ENCODE measurements at places on chromosomes 12 and 14.

GRCh38 chr12:94073441-94074051 lies 74.8 kb upstream of the PLXNC1 start:
- DNase-seq: no peak

DNA sequence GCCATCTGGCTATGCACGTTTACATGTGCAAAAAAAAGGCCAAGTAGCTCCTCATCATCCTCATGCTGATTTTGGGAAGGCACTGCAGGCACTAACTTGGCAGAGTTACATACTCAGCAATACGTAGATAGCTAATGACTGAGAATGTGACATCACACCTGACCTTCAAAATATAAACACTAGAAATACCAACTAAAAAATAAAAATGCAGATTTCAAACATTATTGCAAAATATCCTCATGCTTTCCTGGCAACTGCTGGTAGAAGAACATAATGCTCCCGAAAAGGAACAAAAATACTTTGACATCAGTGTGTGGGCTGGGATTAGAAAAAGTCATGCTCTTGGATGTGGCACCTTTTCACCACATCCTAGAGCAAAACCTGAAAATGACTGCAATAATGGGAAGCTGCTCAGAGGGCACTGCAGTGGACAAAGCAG lies 153.2 kb upstream of the ABCD2 start:
- no peak for DNase-seq

DNA sequence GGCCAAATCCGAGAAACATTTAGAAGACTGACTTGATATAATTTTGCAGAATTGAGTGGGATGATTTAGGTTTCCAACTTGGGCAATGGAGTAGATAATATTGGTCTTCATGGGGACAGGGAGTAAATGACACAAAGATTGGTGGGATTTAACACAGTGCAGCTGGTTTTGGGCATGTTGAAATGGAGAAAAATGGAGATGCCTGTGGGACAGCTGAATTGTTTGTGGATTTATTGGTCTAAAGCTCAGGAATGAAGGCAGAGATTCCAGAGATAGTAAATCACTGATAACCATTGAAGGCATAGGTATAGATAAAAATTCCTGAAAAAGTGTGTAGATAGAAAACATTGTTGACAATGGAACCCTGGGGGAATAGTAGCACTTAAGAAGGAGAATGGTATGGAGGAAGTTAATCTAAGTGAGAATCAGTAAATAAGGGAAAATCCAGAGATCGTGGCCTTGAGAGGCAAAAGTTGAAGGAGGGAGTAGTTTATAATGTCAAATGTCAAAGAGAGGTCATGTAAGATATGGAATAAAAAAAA lies 120.9 kb upstream of the ATP2B1 start:
- no peak for DNase-seq

- no peak for DNase-seq
Measured at GRCh38 chr12:20174528-20175175, 193.7 kb upstream of the PDE3A start.

DNA sequence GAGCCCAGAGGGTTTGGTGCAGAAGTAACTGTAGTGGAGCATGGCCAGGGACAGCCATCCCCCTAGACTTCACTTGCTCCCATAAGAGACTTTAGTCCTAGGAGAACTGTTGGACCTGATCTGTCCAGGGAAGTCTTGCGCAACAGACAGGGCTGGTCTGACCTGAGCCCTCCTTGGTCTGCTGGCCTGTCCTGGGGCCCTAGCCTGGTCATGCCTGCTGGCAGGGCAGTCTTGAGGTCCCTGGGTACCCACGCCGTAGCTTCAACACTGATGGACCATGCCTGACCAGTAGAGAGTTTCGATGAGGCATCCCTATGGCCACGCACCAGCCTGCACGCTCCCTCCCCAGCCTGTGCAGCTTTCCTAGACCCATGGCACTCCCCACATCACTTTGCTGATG lies 305.7 kb downstream of the GPHN start:
- no peak for DNase-seq

Data from stimulated activated CD8-positive, alpha-beta memory T cell treated with anti-CD3 and anti-CD28 coated beads, Interleukin-15, amount 100 ng/mL, for 24 hours (primary cell).